ENCODE measurements at places on chromosomes 2 and 18.

- DNase-seq, result no peak
Observed at GRCh38 chr2:40820319-40820718, 368.4 kb upstream of the SLC8A1 start.

DNA sequence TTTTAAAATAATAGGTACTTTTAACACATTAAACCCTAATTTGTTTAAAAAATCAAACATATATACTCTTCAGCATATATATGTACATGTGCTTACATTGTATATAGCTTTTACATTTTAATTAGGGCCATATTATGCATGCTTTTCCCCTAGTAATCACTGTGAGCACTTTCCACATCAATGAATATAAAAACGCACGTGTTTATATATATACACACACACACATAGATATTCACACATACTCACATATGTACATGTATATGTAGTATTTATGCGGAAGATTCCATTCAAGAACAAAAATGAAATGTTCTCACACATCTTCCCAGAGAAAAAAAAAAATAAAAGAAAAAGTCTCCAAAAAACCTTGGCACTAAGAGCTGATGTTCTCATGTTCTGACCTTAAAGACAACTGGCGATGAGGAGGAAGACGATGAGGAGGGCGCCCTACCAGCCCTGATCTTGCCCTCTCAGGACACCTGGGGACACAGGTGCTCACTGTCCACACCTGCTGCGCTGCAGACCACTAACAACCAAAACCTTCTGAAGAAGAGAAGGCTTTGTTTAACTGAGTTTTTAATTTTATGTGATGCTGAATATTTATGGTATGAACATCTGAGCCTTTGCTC lies 184.7 kb downstream of the HDAC4 start:
- DNase-seq, result no peak

DNA sequence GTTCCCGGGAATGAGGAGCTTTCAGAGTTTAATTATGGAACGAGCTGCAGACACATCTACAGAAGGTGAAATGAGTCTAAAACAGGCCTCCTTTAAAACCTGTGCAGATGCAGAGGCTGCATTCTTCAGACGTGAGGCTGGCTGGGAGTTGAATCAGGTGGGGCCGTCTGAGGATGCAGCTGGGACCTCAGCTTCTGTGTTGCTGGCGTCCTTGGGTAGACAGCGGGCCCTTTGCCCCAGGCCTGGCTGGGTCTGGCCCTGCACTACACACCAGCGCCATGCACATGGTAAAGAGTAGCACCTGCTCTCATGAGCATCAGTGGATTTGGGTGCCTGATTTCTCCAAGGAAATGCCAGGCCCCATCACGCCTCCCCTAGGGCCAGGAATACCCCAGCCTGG lies 67.3 kb downstream of the TMEM18 start:
- no peak for DNase-seq

GRCh38 chr2:70113359-70114070 lies 26.2 kb downstream of the PCBP1 start:
- DNase-seq, result no peak

- no peak for DNase-seq
Observed at GRCh38 chr2:211854832-211855231, 683.8 kb downstream of the ERBB4 start.

All from retinal pigment epithelial cell (primary cell).